Trophoblast cell (in vitro differentiated cells and primary cell): ENCODE measurements at places on chromosomes 1 and 21.

- no peaks in the 10 kb centered on the region for H3K4me1 ChIP-seq
- H3K27ac ChIP-seq = peak within 1 kb of the TSS; percentile 59
- H3K4me3 ChIP-seq = peak within 1 kb of the TSS; percentile 90
Observed at GRCh38 chr1:88891318-88891950, at the start of gene GTF2B. Gene GTF2B (minus strand): TSS chr1:88891567. CDS start chr1:88891499, 68 bp downstream.

DNA sequence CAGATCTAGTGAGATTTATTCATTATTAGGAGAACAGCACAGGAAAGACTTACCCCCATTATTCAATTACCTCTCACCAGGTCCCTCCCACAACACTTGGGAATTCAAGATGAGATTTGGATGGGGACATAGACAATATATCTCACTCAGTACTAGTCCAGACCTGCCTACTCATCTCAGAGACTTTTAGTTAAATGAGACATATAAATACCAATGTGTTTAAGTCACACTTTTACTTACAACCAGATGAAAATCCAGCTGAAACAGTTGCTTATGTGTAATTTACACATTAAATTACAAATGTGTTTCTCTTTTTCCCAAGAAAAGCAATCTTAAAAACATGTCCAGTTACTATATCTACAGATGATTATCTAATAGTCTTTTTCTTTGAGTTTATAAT, 1145.6 kb downstream of the KCNT2 start:
- H3K4me3 ChIP-seq = no peak overlapping the region
- H3K27ac ChIP-seq = no peak overlapping the region
- no peaks in the 10 kb centered on the region for H3K4me1 ChIP-seq
- H3K36me3 ChIP-seq = no peaks in the 10 kb centered on the region

DNA sequence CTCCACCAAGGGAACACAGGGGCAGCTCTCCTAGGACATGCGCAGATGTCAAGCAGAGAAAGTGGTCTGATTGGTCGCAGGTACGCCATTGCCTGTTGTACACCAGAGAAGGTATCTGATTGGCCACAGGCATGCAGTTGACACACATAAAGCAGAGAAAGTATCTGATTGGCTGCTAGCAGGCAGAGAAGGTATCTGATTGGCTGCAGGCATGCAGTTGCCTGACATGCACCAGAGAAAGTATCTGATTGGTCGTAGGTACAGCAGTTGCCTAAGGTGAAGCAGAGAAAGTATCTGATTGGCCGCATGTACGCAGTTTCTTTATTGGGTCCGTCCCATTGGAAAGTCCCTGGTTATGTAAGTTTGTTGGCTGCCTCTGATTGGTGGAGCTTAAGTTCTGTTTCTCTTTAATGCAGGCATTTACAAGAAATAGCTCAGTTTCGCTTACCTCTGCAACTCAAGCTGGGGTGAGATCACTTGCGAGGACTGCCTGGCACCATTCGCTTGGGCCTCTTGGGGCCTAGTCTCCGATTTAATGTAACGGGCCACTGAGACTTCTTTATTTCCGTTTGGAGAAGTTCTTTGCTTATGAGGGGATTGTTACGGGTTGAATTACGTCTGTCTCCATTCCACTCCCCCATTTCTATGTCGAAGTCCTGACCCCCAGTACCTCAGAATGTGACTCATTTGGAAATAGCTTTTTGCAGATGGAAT, 74.2 kb downstream of the SIK1 start:
- no peaks in the 10 kb centered on the region for H3K36me3 ChIP-seq
- no peaks in the 10 kb centered on the region for H3K27me3 ChIP-seq
- peaks cover 7% of the 10 kb centered on the region for H3K4me1 ChIP-seq
- DNase-seq = no peak
- no peak overlapping the region for H3K27ac ChIP-seq
- H3K4me3 ChIP-seq = no peak overlapping the region

DNA sequence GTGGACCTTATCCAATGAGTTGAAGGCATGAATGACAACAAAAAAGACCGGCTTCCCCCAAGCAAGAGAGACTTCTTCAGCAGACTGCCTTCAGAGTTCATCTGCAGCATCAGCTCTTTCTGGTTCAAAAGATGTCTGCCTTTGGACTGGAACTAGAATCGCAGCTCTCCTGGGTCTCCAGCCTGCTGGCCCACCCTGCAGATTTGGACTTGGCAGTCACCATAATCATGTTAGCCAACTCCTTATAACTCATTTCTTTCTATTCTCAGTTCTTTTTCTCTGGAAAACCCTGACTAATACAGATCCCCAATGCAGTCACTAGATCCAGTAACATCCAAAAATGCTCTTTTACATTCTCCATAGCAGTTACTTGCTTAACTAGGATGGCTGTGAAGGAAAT, 89.2 kb upstream of the MARK1 start:
- H3K4me1 ChIP-seq = peaks cover 2% of the 10 kb centered on the region
- DNase-seq = no peak
- no peaks in the 10 kb centered on the region for H3K27me3 ChIP-seq
- H3K4me3 ChIP-seq = no peak overlapping the region

DNA sequence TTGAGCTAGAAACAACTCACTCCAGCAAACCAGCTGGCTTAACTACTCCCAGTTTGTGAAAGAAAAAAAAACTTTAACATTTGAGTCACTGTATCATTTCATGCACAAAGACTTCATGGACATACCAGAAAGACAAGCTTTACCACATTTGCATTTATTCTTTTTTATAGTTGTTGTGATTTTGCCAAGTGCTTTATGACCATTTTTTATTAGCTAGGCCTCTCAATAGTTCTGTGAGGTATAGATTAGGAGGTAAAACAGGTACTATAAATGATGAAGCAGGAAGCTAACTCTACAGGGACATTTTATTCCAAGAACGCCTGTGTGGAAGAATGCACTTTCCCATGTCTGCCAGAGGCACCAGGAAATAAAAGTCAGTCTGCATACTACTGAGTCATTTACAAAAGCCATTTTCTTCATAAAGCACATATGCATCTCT, 8.2 kb upstream of the DENND1B start:
- no peak overlapping the region for H3K4me3 ChIP-seq
- H3K27ac ChIP-seq = no peak overlapping the region
- no peaks in the 10 kb centered on the region for H3K27me3 ChIP-seq
- H3K36me3 ChIP-seq = no peaks in the 10 kb centered on the region
- DNase-seq = peak; percentile 72
- H3K4me1 ChIP-seq = peaks cover 9% of the 10 kb centered on the region

GRCh38 chr1:225596736-225597135, 56.2 kb downstream of the ENAH start:
- no peak overlapping the region for H3K27ac ChIP-seq
- no peaks in the 10 kb centered on the region for H3K4me1 ChIP-seq
- H3K4me3 ChIP-seq = no peak overlapping the region
- H3K27me3 ChIP-seq = no peaks in the 10 kb centered on the region
- no peak for DNase-seq

DNA sequence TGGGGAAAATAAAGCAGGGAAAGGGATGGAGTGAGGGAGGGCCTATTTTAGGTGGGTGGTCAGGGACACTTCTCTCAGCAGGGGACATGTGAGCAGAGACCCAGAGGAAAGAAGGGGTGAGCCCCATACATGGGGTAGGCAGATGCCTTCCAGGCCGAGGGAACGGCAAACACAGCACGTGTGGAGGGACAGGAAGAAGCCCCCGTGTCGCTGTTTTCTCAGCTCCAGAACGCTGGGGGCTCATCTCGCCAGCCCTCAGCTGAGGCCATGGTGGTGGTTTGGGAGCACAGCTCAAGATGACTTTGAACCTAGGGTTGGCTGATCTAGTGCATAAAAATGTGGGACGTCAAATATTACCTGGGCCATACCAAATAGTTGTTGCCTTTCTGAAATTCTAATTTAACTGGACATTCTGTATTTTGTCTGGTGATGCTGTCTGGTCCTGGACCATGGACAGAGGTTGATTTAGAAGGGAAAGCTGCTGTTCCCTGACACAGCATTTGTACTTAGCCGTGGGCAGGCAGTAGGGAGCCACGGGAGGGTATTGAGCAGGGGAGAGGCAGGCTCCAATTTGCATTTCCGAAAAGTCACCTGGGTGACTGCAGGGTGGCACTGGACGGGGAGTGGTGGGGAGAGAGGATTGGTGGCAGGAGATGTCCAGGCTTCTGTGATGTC, 53.1 kb upstream of the RUNX3 start:
- H3K27ac ChIP-seq = no peak overlapping the region
- H3K4me1 ChIP-seq = no peaks in the 10 kb centered on the region
- H3K4me3 ChIP-seq = no peak overlapping the region
- DNase-seq = no peak
- H3K27me3 ChIP-seq = no peaks in the 10 kb centered on the region
- no peaks in the 10 kb centered on the region for H3K36me3 ChIP-seq

DNA sequence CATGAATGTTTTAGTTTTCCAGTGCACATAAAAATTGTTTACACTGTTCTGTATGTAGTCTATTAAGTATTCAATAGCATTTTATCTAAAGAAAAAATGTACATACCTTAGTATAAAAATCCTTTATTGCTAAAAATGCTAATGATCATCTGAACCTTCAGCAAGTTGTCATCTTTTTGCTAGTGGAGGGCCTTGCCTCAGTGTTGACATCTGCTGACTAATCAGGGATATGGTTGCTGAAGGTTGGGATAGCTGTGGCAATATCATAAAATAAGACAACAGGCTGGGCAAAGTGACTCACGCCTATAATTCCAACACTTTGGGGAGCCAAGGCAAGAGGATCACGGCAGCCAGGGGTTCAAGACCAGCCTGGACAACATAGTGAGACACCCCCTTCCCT, 9.0 kb downstream of the DYNLT5 start:
- no peaks in the 10 kb centered on the region for H3K27me3 ChIP-seq
- H3K4me3 ChIP-seq = no peak overlapping the region
- DNase-seq = peak; percentile 10

DNA sequence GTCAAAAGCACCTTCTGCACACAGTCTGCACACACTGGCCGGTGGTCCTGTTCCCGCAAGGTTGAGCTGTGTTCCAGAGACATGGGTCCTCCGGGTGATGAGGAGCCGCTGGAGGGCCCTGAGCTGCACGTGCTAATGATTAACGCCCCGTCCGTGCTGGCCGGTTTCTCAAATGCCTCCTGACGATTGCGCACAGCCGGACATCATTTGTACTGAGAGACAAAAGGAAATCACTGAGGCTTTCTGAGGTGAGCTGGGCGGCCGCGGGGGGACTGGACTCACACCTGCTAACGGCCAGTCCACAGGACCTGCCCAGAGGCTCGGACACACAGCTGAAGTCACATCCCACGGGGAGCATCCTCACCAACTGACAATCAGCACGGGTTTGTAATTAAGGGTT, 29.2 kb downstream of the POFUT2 start:
- DNase-seq = no peak
- H3K27me3 ChIP-seq = no peaks in the 10 kb centered on the region
- H3K27ac ChIP-seq = no peak overlapping the region
- H3K36me3 ChIP-seq = peaks cover 12% of the 10 kb centered on the region

DNA sequence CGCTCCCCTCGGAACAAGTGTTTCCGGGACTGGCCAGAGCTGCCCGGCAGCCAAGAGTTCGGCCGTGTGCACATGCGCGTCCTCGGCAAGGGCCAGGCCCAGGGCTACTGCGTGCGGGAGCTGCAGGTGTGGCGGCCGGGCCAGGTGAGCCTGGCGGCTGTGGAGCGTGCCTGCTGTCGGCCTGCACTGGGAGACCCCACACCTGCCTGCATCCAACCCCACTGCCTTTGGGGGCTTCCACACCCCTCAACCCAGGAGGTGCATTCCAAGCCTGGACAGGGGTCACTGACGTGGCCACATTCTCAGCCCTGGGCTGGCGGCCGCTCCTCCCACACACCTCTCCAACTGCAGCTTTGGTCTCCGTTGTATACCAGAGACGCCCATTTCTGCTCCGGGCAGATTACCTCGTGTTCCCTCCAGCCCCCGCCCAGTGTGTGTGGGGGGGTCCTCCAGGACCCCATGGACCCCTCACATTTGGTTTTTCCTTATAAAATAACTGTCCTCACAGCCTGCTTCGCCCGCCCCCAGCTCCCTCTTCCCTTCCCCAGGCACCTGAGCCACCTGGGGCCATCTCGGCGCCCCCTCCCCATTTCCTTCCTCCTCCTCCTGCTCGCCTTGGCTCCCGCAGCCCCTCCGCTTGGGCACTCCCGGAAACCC, 6.1 kb downstream of the RNF223 start:
- H3K27ac ChIP-seq = no peak overlapping the region
- no peak overlapping the region for H3K4me3 ChIP-seq

DNA sequence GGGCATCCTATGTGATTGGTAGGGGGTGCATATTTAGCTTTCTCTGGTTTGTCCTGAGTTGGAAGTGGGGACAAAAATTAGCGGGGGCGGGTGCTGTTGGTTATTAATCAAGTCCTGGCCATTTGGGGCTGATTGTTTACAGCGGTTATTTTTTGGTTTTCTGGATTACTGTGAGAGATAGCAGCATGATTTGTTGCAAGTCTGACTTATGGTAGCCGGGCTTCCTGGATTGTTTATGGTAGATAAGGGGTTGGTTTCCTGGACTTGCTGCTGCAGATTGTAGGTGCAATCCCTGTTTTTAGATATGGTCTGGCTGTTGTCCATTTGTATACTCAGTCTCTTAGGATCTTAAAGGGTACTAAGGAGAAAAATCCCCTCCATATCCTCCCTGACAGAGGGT, 12.1 kb upstream of the PROK1 start:
- H3K36me3 ChIP-seq = no peaks in the 10 kb centered on the region
- no peak overlapping the region for H3K4me3 ChIP-seq
- H3K27ac ChIP-seq = no peak overlapping the region
- no peak for DNase-seq
- no peaks in the 10 kb centered on the region for H3K27me3 ChIP-seq

DNA sequence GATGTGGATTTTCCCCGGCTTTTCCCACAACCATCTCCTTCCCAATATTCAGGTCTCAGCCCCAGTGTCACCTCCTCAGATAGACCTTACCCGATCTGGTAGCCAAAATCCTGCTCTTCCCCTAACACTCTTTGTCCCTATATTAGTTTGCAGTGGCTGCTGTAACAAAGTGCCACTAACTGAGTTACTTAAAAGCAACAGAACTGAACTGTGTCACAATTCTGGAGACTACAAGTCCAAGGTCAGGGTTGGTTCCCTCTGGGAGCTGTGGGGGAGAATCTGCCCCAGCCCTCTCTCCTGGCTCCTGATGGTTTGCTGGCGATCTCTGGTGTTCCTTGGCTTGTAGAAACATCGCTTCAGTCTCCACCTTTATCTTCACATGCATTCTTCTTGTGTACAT, 64.0 kb downstream of the NENF start:
- H3K27ac ChIP-seq = no peak overlapping the region
- no peaks in the 10 kb centered on the region for H3K27me3 ChIP-seq
- H3K4me3 ChIP-seq = no peak overlapping the region
- no peaks in the 10 kb centered on the region for H3K36me3 ChIP-seq
- no peak for DNase-seq

DNA sequence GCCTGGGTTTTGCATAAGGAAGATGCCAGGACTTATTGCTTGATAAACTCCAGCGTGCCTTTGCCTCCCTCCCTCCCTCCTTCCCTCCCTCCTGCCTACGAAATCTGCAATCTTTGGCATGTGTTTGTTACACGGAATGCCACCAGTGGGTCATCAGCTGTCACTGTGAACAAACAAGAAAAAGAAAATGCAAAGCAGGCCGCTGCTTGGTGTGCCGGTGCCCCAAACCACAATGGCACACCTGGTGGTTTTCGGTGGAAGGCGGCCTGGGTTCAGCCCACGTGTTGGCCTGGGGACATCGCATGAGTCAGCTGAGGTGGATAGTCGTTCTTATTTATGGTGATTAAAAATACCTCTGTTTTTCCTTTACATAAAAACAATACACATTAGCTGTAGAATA, 16.3 kb upstream of the IFNLR1 start:
- H3K36me3 ChIP-seq = no peaks in the 10 kb centered on the region
- no peak overlapping the region for H3K4me3 ChIP-seq
- no peak overlapping the region for H3K27ac ChIP-seq
